ENCODE measurements at places on chromosomes 16 and 17. TPM values are rescaled to one million over a fixed set of nuclear protein-coding genes. Genes with fewer than 3 reads are reported as not detected.

GH2 gene
- total RNA-seq, result not detected

CD300A gene
- 142 TPM for total RNA-seq

NPIPB6 gene
- total RNA-seq, result 1.2 TPM

CD300H gene
- total RNA-seq, result 3.8 TPM

GOT2 gene
- 49.4 TPM for total RNA-seq

ADORA2B gene
- total RNA-seq, result 2.7 TPM

MT4 gene
- total RNA-seq, result not detected

PRDM7 gene
- total RNA-seq, result not detected

ABCA9 gene
- total RNA-seq, result 1.1 TPM

CTNS gene
- total RNA-seq, result 15.1 TPM

PDE6G gene
- 6.7 TPM for total RNA-seq

COX10 gene
- 28.8 TPM for total RNA-seq

DOC2B gene
- 17.0 TPM for total RNA-seq

CNTROB gene
- 23.9 TPM for total RNA-seq

CDH16 gene
- not detected for total RNA-seq

GJD3 gene
- 15.0 TPM for total RNA-seq
